Stimulated activated CD8-positive, alpha-beta memory T cell treated with anti-CD3 and anti-CD28 coated beads, Interleukin-2, amount 100 ng/mL, for 48 hours (primary cell): ENCODE measurements at places on chromosomes 4 and X.

- no peak for DNase-seq
These were observed 245.5 kb upstream of the TLL1 start for GRCh38 chr4:165627548-165627947.

GRCh38 chr4:101785486-101785885, 5.0 kb upstream of the BANK1 start:
- DNase-seq: no peak

- DNase-seq: no peak
These were observed 1.5 kb downstream of the RBPJ start for GRCh38 chr4:26322346-26322745.

DNA sequence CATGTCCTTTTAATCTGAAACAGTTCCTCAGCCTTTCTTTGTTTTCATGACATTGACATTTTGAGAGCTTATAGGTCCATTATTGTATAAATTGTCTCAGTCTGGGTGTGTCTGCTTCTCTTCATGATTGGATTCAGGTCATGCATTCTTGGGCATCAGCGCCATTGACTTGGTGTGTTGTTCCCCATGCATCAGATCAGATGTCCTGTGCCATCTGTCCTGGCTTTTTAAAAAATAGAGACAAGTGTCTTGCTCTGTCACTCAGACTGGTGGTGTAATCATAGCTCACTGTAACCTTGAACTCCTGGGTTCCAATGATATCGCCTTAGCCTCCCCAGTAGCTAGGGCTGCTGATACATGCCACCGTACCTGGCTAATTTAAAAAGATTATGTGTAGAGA, 55.7 kb downstream of the TBC1D14 start:
- no peak for DNase-seq

DNA sequence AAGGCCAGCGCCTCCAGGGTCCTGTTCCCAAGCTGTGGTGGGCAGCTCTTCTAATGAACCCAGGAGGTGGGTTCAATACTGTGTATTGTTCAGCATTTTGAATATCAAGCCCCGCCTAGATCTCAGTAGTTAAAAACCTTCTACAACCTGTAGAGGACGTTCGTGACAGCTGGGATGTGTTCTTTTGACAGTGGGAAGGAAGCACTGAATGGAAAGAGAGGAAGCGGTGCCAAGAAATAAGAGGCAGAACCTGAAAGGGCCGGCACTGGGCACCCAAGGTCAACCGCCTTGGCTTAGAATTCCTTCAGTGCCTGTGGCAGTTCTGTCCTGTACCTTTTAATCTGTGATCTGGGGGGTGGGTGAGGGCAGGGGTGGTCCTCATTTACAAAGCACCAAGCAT, 73.1 kb downstream of the CC2D2A start:
- no peak for DNase-seq

DNA sequence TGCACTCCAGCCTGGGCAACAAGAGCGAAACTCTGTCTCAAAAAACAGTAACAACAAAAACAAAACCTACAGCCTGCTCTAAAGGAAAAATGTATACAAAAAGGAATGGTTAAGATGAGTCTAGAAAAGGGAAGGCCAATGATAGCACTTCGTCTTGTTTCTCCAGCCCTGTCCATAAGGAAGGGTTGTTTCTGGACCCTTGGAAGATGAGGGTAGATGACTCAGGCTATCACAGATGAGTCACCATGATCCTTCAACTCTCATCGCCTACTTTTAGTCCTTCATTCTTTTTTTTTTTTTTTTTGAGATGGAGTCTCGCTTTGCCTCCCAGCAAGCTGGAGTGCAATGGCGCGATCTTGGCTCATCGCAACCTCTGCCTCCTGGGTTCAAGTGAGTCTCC, 8.8 kb downstream of the PLA2G12A start:
- DNase-seq: no peak

- no peak for DNase-seq
These were observed 97.9 kb upstream of the DDIT4L start for GRCh38 chr4:100288161-100288560.

DNA sequence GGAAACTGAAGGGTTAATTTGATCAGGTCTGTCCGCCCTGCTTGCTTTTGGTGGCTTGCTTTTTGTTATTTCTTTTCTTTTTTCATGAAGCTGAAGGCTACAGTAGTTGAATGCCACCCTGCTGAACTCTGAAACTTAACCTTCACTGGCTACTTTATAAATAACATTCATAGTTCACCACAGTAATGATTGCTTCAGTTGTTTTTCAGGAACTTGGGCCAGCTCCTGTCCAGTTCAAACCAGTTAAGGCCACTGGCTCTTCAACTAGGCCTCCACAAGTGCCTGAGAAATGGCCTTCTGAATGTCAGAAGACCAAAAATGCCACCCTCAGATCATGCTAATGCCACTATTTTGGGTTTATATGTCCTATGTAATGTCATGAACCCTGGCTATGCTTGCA, 7.7 kb upstream of the ASB9 start:
- no peak for DNase-seq

DNA sequence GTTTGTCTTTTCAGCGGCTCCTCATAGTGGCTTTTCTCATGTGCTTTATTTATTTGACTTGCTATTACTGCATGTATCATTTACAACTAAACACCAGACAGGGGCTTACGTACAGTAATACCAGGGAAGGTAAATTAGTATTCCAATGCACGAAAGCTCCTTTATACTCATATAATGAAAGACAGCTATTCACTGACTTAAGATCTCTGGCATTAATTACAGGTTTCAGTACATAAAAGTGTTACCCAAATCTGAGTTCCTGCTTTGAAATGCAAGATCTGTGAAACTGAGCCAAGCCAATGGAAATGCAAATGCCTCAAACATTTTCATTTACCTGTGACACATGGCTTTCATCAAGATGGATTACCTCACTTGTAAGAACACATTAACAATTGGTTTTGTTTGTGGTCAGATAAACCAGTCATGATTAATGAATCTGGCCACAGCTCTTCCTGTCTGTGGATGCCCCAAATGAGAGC, 107.2 kb downstream of the ANAPC4 start:
- no peak for DNase-seq

DNA sequence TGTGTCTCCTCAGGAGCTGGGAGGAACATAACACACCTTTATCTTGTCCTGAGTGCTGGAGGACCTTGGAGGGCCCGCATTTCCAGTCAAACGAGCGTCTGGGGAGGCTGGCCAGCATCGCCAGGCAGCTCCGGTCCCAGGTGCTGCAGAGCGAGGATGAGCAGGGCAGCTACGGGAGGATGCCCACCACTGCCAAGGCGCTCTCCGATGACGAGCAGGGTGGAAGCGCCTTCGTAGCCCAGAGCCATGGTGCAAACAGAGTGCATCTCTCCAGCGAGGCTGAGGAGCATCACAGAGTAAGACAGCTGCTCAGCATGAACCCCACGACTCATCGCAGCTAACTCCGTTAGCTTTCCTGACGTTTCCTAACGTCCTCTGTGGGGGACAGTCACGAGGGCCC, 430 bp downstream of the TRIML1 start:
- no peak for DNase-seq

DNA sequence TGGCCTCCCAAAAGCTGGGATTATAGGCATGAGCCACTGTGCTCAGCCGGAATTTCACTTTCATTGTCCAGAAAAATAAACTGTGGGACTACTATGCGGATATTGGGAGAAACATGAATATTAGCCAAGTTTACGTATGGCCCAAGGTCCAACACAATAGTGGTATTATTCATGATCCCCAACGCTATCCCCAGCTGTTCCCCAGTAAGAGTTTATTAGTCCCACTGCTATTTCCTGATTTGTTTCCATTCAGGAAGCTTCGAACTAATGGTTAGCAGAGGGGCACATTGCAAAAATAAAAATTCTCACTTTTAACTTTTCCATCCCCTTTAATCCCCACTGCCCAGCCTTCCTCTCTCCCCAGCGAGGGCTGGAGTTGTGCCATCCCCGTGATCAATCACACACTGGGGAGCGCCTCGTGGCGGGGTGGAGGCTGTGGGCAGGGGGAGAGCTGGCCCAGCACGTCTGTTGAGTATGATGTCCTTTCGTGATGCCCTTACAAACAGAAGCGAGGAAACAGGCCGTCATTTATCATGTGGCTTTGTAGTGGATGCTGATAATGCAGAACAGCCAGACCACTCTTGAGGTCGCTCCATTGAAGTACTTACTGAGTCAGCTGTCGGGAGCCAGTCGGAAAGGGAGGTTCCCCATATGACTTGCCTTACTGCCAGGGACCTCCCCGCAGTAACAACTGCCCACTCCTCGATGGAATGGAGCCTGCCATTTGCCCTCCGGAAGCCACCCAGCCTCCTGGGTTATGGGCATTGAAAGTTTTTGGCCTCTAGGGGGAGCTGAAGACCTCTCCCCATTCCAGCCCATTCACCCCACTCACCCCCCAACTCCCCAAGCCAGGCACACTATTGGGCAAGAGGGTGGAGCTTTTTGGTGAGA, 117.0 kb downstream of the KDR start:
- DNase-seq: no peak

DNA sequence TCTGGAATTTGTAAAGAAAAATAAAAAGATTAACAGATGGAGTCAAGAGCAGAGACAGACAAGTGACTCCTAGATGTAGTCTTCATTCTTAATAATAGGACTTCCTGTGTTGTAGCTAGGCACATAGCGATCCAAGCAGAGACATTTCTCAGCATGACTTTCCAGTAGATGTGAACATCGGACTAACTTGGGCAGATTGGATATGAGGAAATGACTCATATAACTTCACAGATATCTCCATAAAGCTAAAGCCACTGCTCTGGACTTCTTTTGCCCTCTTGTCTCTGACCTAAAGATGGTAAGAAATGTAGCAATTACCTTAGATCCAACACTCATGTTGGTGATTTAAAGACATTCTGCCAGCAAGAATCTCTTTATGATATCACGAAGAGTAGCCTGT, 131.7 kb downstream of the EPHA5 start:
- no peak for DNase-seq

DNA sequence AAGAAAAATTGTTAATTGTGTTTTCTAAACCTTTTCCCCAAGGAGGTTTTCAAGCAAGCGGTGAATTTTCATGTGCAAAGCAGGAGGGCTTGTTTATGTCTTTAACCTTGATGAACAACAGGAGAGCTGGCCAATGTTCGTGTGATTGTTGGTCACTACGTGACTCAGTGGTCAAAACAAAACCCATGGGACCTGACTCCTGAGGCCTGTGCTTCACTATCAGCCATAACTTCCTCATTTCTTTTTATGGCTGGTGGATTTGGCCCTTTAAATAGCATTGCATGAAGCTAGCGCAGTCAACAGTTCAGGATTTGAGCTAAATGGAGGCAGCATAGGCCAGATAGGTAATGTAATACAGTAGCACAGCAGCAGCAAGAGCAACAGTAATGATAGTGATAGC, 80.5 kb downstream of the MID1IP1 start:
- DNase-seq: no peak

DNA sequence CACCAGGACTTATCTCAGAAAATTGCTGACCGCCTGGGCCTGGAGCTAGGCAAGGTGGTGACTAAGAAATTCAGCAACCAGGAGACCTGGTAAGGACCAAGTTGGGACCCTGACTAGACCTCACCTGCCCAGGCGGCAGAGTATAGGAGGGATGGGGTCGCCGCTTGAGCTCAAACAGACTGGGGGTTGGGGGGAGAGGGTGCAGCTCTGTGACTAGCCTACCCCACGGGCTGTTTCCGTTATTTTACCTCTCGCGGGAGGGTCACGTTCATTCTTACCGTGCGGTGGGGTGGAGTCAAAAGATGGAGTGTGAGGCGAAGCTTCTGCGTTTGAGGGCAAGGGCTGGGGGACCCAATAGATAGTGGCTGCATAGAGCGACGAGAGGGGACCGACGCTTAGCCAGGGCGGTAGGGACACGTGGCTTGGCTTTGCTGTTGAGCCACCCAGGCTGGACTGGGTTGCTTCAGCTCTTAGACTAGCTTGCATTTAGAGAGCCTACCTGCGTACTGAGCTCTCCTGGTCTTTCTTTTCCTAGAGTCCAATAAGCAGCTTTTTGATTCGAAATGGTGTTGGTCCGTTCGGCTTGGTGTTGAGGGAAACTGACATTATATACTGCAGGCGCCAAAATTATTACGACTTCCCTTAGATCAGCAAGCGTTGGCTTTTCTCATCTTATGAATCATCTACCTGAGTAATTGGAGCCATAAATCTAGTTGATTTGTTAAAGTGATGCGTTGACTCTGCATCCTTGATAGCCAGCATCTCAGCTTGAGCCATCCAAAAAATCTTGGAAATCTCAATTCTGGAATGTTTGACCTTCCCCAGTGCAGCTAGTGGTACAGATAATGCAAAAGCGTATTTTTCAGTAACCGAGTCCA, 591 bp downstream of the PRPS1 start:
- DNase-seq: peak; percentile 21
